HS-27A (cell line): ENCODE measurements at places on chromosomes 1 and 21.

DNA sequence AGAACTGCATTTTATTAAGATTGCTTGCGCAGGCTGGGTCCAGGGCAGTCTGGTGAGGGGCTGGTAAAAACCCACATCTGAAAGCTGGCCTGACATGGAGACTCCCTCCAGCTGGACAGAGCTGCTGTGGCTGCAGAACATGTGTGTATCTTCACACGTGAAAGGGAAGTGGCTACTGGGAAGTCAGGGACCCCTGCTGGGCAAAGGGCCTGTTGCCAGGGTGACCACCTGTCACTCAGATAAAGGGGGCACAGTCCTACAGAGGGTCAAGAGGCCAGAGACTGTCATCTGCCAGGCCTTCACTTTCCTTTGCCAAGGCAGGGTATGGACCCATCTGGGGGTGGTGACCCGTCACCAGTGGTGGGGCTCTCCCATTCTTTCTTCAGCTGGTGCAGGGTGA lies 17.5 kb downstream of the NKAIN1 start:
- DNase-seq, result no peak

DNA sequence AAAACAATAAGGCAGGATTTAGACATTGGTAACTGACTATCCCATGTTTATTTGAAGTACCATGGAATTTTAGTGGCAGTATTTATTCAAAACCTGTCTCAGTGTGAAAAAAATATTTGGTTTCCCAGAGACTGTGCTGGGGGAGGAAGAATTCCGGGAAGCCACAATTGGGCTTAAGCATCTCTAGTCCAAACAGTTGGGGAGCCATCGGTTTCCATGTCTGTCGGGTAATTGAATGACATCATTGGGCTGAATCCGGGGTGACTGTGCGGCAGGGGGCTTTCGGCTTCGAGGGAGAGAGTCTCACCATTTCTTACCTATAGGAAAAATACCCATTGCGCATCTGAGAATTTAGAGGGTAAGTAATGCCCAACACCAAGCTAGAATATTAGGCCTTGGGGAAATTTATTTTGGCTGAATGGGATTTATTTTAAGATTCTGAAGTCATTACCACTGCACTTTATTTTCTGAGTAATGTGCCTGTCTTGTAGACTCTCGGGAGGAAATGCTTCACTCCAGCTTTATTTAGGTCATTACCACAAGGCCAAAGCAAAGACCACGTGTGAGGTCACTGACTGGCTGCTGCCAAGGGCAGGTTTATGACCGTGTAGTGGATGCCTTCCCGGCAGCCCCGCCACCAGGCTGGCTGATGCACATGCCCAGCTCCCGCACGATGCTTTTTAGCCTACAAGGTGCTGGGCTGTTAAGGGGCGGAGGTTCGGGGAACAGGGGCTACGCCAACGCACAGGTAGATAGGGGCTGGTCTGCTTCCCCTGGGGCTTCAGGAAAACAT lies 23.1 kb upstream of the UMODL1 start:
- DNase-seq, result peak; percentile 40

DNA sequence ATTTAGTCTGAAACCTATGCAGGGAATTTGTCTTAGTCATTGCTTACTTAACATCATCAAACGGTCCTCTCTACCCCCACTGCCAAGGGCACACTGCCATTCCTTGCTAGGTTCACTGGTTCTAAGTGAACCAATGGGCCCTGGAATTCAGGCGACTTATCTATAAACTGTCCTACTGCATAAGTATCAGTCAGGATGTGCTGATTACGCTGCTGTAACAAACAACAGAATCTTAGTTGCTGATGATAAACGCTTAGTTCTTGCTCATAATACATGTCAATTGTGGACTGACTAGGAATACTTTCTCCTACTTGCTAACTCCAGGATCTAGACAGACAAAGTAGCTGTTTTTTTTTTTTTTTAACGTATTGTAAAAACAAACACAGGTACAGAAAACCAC lies 136.1 kb downstream of the PRDM2 start:
- DNase-seq, result no peak

- peak; percentile 62 for DNase-seq
Measured at GRCh38 chr1:210407207-210407886, 78.6 kb downstream of the HHAT start.

DNA sequence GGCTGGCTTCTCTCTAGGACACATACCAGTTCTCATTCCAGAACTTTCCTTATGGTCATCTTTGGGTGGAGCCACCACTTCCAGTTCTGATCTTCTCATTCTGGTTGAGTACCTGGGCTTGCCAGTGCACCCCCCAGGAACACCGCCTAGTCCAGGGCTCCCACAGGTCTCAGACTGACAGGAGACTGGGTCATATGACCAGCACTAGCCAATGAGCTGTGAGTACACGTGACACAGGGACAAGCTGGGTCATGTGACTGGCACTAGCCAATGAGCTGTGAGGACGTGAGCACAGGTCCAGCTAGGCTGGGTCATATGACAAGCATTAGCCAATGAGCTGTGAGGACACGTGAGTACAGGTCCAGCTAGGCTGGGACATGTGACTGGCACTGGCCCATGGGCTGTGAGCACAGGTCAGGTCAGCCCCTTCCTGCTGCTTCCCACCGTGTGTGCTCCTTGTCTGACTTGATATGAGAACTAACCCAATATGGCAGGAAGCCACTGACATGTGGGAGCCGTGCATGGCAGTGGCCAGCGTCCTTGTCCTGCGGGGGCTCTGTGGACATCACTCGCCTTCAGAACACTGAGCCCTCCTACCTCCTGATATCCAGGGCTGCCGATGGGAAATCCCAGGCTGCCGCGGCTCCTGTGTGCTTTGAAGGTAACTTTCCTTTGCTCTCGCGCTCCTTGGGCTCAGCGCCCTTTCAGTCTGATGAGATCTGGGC lies 22.7 kb downstream of the KRTAP10-1 start:
- peak; percentile 5 for DNase-seq

DNA sequence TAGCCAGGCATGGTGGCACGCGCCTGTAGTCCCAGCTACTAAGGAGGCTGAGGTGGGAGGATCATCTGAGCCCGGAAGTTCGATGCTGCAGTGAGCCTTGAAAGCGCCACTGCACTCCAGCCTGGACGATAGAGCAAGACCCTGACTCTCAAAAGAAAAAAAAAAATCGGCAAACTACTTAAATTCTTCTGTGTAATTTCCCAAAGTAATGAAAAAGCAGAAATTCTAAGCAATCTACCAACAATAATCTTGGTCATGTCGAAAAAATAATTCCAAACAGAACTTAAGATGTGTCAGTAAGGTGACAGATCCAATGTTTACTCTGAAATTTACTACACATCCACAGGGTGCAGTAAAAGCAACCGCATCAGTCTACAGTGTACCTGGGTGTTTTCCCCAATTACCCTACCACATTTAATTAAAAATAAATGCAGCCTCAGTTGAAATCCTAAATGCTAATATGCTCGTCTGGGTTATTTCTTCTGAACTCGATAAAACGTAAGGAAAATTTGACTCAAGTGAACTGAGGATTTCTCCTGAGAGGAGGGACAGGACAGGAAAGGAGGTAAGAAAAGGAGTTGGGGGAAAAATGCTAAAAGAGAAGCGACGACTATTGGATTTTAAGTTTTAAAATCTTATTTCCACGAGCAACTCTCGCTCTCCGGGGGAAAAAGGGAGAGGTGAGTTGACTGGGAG lies 801 bp downstream of the EPRS1 start:
- DNase-seq, result no peak

- DNase-seq, result no peak
Measured at GRCh38 chr1:47796626-47797025, 200.6 kb downstream of the TRABD2B start.

DNA sequence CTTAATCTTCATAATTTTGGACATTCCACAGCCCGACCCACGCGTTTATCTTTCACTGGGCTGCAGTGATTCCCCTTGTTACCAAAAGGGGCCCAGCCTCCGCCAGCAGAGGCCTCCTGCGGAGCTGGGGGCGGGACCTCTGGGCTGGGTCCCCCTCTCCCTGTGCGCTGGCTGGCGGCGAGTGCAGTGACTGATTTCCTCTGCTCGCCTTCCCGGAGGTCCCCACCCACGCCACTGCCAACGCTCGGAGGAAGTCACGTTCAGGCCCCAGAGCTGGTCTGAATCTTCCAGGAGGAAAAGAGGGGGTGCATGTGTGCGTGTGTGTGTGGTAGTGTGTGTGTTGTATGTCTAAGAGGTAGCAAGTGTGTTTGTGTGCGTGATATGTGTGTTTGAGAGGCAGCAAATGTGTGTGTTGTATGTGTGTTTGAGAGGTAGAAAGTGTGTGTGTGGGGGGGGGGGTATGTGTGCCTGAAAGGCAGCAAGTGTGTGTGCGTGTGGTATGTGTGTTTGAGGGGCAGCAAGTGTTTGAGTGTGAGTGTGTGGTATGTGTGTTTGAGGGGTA lies 35.0 kb upstream of the JAK1 start:
- no peak for DNase-seq

GRCh38 chr1:87262688-87263087 lies 66.0 kb upstream of the LMO4 start:
- DNase-seq, result no peak
